ENCODE measurements at places on chromosomes 1 and 21.
A peak's percentile ranks its signal among the peaks of the same experiment; 100 is the strongest.

- H3K27ac ChIP-seq: no peak overlapping the region
- H3K36me3 ChIP-seq: peaks cover 35% of the 10 kb centered on the region
- no peaks in the 10 kb centered on the region for H3K4me1 ChIP-seq
- H3K27me3 ChIP-seq: no peaks in the 10 kb centered on the region
Observed at GRCh38 chr1:1665815-1666251, 7.0 kb upstream of the CDK11B start.

- H3K4me1 ChIP-seq: peaks cover 32% of the 10 kb centered on the region
- no peak for DNase-seq
- H3K4me3 ChIP-seq: no peak overlapping the region
- no peaks in the 10 kb centered on the region for H3K27me3 ChIP-seq
- H3K36me3 ChIP-seq: peaks cover 54% of the 10 kb centered on the region
Observed at GRCh38 chr1:9267827-9268581, 24.7 kb upstream of the SPSB1 start.

DNA sequence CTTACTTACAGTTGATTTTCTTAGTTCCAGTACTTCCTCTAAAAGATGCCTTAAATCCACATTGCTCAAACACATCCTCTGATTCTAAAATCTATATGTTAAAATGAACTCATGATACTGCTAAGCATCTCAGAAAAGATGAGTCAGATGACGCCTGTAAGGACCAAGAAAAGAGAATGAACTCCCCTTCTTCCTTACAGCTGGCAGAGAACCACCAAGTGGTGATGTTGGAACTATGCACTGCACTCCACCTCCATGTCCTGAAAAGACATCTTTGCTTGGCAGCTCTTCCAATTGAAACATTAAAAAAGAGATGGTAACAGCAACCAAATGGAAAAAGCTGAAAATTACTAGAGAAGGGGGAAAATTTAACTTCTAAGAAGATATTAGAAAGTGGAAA lies 648.8 kb downstream of the PTPRC start:
- no peak overlapping the region for H3K4me3 ChIP-seq
- H3K27me3 ChIP-seq: no peaks in the 10 kb centered on the region
- H3K4me1 ChIP-seq: no peaks in the 10 kb centered on the region

- H3K4me1 ChIP-seq: peaks cover 27% of the 10 kb centered on the region
- H3K36me3 ChIP-seq: no peaks in the 10 kb centered on the region
- H3K4me3 ChIP-seq: peak within 1 kb of the TSS; percentile 78
- peak within 1 kb of the TSS; percentile 79 for H3K27ac ChIP-seq
- no peaks in the 10 kb centered on the region for H3K27me3 ChIP-seq
Observed at GRCh38 chr1:151510957-151511635, at the start of gene CGN. Gene CGN, plus strand, starts transcription at chr1:151511387. Its CDS starts 7,133 bp downstream, at chr1:151518520.

- peak overlapping the region; percentile 50 for H3K4me3 ChIP-seq
- no peaks in the 10 kb centered on the region for H3K27me3 ChIP-seq
- H3K4me1 ChIP-seq: peaks cover 13% of the 10 kb centered on the region
- no peak for DNase-seq
Observed at GRCh38 chr1:19289244-19289643, 674 bp upstream of the AKR7A3 start.

- H3K27me3 ChIP-seq: no peaks in the 10 kb centered on the region
- H3K4me3 ChIP-seq: no peak overlapping the region
- peaks cover 100% of the 10 kb centered on the region for H3K4me1 ChIP-seq
- no peaks in the 10 kb centered on the region for H3K36me3 ChIP-seq
- DNase-seq: no peak
- peak overlapping the region; percentile 52 for H3K27ac ChIP-seq
Observed at GRCh38 chr1:164719676-164720439, 160.9 kb downstream of the PBX1 start.

GRCh38 chr1:200154069-200154767 lies 126.7 kb downstream of the NR5A2 start:
- H3K36me3 ChIP-seq: no peaks in the 10 kb centered on the region
- H3K4me3 ChIP-seq: no peak overlapping the region
- H3K27me3 ChIP-seq: no peaks in the 10 kb centered on the region

GRCh38 chr1:111045033-111045722 lies 81.5 kb upstream of the LRIF1 start:
- no peak overlapping the region for H3K4me3 ChIP-seq
- H3K27ac ChIP-seq: no peak overlapping the region
- no peaks in the 10 kb centered on the region for H3K27me3 ChIP-seq
- H3K36me3 ChIP-seq: no peaks in the 10 kb centered on the region

DNA sequence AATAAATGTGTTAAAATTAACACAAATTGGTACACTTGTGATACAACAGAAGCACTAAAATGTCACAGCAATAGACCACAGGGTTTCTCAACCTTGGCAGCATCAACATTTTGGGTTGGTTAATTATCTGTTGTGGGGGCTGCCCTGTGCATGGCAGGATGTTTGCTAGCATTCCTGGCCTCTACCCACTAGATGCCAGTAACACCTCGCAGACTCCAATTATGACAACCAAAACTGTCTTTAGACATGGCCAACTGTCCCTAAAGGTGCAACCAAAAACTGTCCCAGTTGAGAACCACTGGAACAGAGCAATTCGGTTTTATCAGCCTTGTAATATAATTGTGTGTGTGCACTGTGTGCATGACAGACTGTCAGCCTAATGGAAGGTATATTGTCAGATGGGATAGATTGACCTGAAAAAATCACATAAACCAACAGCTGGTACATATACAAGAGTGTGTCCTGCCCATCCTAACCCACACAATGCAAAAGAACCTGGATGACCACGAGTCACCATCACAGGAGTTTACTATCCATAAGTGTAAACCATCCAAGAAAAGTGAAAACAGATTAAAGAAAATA lies 13.5 kb upstream of the ERG start:
- no peaks in the 10 kb centered on the region for H3K36me3 ChIP-seq
- peak; percentile 19 for DNase-seq
- H3K27ac ChIP-seq: no peak overlapping the region
- no peaks in the 10 kb centered on the region for H3K27me3 ChIP-seq
- no peaks in the 10 kb centered on the region for H3K4me1 ChIP-seq

DNA sequence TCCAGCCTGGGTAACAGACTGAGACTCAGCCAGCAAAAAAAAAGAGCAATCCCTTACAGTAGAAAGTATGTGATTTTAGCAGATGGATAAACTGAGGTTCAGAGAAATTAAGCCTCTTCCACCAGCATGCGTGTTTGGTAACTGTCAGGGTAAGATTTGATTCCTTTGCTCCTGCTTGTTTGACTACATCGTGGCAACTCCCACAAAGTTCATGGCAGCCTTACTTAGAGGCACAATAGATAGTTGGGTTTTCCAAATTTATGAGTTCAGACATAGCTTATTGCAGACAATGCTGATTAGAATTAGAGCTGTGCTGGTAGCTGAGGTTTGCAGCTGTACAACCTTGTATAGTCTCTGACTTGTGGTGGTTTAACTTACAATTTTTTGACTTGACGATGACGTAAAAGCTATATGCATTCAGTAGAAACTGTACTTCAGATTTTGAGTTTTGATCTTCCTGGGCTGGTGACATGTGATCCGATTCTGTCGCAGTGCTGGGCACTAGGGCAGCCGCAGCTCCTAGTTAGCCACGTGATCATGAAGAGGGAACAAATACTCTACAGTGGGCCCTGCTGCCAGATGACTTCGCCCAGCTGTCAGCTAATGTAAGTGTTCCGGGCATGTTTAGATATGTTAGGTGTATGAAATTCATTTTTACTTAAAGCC lies 167.8 kb downstream of the DHRS3 start:
- no peak for DNase-seq
- peak overlapping the region; percentile 87 for H3K27ac ChIP-seq
- H3K4me3 ChIP-seq: no peak overlapping the region
- peaks cover 91% of the 10 kb centered on the region for H3K4me1 ChIP-seq
- H3K27me3 ChIP-seq: no peaks in the 10 kb centered on the region

GRCh38 chr21:34530261-34530660 lies 18.3 kb upstream of the KCNE1 start:
- no peak overlapping the region for H3K4me3 ChIP-seq
- H3K4me1 ChIP-seq: peaks cover 17% of the 10 kb centered on the region
- peak overlapping the region; percentile 42 for H3K27ac ChIP-seq
- H3K36me3 ChIP-seq: no peaks in the 10 kb centered on the region
- no peak for DNase-seq

DNA sequence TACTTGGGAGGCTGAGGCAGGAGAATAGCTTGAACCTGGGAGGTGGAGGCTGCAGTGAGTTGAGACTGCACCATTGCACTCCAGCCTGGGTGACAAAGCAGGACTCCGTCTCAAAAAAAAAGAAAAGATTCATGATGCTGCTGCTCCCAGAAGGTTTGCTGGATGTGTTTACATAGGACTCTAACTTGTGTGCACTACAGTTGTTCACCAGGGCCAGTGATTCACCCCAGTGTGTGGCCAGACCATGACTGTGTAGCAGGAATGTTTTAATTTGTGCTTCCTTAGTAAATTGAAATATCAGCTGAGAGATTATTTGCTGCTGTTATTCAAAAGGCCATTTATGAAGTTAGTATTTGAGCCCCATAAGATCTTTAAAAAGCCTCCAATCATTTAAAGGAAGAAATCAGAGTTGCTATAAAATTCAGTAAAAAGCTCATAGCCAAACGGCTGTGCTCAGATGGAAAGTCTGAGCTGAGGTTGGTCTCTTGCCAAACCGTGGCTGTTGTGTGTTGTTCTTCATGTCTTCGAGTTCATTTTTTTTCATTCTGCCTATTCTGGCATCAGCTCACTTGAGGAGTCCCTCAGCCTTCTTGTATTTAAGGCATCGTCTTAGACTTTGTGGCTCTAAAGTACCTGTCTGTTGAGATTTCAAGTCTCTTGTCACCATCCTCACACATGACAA lies 18.1 kb upstream of the PGD start:
- no peak for DNase-seq
- H3K4me3 ChIP-seq: no peak overlapping the region
- peaks cover 63% of the 10 kb centered on the region for H3K36me3 ChIP-seq
- H3K27ac ChIP-seq: peak overlapping the region; percentile 8
- peaks cover 8% of the 10 kb centered on the region for H3K4me1 ChIP-seq
- no peaks in the 10 kb centered on the region for H3K27me3 ChIP-seq

DNA sequence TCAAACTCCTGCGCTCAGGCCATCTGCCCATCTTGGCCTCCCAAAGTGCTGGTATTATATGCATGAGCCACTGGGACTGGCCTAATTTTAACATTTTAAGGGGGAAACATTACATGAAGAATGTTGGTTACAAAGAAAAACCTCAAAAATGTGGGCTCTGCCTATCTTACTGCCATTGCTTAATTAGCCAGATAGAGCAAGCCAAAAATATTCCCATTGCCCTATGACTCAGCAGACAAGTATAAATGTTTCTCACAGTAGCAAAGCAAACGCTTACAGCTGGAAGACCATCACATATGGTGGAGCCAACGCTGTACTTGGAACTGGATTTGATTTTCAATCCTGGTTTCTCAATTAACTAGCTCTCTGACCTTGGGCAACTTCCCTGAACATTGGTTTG lies 502.0 kb downstream of the SMYD3 start:
- peak overlapping the region; percentile 23 for H3K27ac ChIP-seq
- no peaks in the 10 kb centered on the region for H3K27me3 ChIP-seq
- H3K36me3 ChIP-seq: no peaks in the 10 kb centered on the region
- DNase-seq: no peak
- H3K4me1 ChIP-seq: peaks cover 27% of the 10 kb centered on the region

DNA sequence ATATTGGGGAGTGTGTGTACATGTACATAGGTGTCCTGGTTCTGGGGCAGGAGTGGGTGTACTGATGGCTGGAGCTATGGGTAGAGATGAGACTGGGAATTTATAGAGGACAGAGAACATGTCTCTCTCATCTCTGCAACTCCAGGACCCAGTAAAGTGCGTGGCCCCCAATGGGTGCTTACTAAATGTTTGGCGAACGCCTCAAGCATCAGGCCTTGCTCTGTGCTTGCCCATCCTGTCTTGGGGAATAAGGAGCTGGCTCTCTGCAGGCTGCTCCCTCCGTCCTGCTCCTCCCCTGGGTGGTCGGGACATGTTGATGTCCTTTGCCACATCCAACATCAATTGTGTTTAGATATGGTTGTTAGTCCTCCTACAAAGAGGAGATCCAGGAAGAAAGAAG lies 161.7 kb downstream of the ZSCAN20 start:
- no peak overlapping the region for H3K4me3 ChIP-seq
- H3K27me3 ChIP-seq: no peaks in the 10 kb centered on the region
- no peaks in the 10 kb centered on the region for H3K36me3 ChIP-seq
- no peak overlapping the region for H3K27ac ChIP-seq
- peaks cover 5% of the 10 kb centered on the region for H3K4me1 ChIP-seq
- no peak for DNase-seq

- no peak for DNase-seq
- peaks cover 45% of the 10 kb centered on the region for H3K4me1 ChIP-seq
- no peaks in the 10 kb centered on the region for H3K36me3 ChIP-seq
Observed at GRCh38 chr1:27634985-27635367, at the start of gene FGR. Gene FGR, minus strand, starts transcription at chr1:27635185. Its CDS starts 11,269 bp downstream, at chr1:27623916.
